ENCODE measurements at places on chromosomes 13 and 19.

DNA sequence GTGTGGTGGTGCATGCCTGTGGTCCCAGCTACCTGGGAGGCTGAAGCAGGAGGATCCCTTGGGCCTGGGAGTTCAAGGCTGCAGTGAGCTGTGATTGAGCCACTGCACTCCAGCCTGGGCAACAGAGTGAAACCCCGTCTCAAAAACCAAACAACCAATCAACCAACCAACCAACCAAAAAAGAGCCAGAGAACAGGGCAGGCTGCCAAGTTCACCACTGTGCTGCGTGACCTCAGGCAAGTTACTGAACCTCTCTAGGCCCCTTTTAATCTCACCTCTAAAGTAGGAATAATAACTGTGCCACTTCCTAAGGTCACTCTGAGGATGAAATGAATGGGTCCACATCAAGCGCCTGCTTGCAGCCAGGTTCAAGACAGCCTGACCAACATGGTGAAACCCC lies 16.9 kb downstream of the TJP3 start:
- no peak for DNase-seq

DNA sequence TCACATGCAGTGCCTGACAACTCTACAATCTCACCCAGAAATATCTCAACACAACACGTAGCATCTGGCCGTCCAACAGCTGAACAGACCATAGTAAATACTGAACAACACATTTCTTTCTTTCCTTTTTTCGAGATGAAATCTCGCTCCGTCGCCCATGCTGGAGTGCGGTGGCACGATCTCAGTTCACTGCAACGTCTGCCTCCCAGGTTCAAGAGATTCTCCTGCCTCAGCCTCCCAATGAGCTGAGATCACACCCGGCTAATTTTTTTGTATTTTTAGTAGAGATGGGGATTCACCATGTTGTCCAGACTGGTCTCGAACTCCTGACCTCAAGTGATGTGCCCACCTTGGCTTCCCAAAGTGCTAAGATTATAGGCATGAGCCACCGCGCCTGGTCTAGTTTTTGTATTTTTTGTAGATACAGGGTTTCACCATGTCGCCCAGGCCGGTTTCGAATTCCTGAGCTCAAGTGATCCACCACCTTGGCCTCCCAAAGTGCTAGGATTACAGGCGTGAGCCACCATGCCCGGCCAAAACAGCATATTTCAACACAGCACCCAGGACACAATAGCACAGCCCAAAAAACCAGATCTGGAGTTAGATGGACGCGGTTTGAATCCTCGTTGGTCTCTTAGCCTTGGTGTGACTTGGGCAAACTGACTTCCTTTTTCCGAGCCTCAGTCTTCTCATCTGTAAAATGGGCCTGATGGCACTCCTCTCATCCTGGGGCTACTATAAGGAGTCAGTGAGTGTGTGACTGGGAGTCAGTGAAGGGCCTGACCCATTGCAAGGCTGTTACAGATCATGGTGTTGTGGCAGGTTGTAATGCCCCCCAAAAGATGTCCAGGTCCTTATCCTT lies 22.6 kb downstream of the CYP2A6 start:
- DNase-seq, result no peak

DNA sequence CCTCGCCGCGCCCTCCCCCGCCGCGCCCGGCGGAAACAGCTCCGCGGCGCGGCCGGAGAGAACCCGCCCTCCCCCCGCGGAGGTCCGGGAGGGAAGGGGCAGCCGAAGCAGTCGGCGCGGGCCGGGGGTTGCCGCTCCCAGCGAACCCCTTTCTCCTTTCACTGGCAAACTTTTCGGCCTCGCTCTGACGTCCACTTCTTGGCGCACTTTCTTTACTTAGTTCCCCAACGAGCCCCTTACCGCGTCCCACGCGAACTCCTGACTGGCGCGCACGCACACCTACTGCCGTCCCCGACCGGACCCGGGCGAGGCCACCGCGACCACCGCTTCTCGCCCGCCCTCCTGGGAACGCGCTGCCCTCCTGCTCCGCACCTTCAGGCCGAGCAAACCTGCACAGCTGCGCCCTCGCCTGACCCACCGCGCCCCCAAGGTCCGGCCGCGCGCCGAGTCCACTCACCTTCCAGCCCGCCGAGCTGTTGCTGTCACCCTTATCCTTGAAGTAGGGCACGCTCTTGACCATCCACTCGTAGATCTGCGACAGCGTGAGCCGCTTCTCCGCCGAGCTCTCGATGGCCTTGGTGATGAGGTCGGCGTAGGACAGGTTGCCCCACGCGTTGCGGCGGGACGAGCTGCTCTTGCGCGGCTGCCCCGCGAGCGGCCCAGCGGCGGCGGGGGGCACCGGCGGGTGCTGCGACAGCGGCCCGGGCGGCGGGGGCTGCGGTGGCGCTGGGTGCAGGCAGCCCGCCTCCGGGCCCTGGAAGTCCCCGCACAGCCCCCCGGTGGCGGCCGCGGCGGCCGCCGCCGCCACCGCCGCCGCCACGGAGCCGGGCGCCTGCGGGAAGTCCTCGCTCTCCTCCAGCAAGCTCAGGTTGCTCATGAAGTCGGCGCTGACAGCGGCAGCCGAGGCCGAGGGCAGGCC lies 1.1 kb downstream of the FOXO1 start:
- peak; percentile 37 for DNase-seq

GRCh38 chr19:39406656-39407409 lies at the start of gene ZFP36:
TSS of gene ZFP36 (plus strand) at chr19:39406847. CDS start at chr19:39406905, 58 bp downstream.
- peak; percentile 91 for DNase-seq

GRCh38 chr19:49309087-49309486 lies 15.9 kb downstream of the SLC6A16 start:
- no peak for DNase-seq

- DNase-seq, result no peak
Observed at GRCh38 chr19:6217752-6218334, 61.9 kb downstream of the MLLT1 start.

- DNase-seq, result peak; percentile 5
Observed at GRCh38 chr19:9936326-9937000, at the start of gene OLFM2. TSS of gene OLFM2 (minus strand) at chr19:9936515. CDS start at chr19:9936366, 149 bp downstream.

- peak; percentile 93 for DNase-seq
Observed at GRCh38 chr19:55279770-55280643, at the start of gene HSPBP1. TSS of gene HSPBP1 (minus strand) at chr19:55280110. CDS start at chr19:55279608, 502 bp downstream.

DNA sequence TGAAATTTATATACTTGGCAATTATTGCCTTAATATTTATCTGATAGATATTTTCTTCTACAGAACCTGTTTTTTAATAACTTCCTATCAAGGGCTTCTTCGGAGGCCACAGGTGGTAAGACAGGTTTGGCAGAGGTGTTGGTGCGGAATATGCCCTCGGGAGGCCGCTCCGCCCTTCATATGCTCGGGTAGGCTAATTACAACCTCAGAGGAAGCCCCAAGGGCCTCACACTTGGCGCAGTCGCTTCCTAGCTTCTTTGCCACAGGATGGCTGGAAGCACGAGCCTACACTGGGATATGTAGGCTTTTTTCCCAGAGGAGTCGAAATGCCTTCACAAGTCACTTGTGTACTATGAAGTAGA lies 68.8 kb downstream of the LMO7 start:
- peak; percentile 33 for DNase-seq

DNA sequence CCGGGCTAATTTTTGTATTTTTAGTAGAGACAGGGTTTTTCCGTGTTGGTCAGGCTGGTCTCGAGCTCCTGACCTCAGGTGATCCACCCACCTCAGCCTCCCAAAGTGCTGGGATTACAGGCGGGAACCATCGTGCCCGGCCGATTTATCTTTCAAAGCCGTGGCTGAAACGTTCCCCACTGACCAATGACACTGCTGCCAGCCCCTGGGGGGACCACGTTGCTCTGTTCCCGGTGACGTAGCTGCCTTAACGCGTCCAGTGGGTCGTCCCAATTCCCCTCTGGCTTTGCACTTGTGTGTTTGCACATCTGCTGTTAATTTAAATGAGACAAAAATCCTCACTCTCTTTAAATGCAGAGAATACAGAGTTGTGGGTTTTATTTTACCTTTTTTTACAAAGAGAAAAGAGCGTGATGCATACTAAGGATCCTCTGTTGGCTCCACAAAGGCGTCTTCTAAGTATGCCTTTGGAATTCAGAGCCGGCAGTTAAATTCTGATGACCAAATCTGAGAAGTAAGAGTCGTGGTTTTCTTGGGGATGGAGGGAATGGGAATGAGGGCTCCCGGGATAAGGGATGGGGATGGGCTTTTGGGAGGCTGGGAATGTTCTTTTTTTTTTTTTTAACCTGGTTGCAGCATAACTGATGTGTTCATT lies 18.6 kb upstream of the LMTK3 start:
- DNase-seq, result no peak

DNA sequence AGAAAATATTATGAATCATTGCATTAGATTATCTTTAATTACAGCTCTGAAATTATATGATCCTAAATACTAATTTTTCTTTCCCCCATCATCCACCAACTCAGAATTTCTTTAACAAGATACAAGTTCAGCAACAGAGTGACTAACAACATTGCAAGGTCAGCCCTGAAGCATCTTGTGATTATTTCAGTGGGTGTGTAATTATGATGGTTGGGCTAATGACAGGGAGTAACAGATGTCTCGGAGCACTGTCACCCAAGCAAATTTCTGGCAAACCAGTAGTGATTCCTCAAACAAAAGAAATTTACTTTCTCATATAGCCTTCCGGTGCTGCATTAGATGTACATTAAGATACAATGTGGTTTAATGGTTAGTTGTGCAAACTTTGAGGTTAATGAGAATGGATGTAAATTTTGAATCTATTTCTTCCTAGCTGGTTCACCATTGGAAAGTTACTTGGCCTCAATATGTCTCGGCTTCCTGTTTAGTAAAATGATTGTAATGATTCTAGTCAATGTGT lies 238.9 kb downstream of the ITGBL1 start:
- DNase-seq, result no peak
